ENCODE measurements at places on chromosomes 5 and 9.

- peak overlapping the region; percentile 18 for H3K4me3 ChIP-seq
- H3K36me3 ChIP-seq, result no peaks in the 10 kb centered on the region
- DNase-seq, result no peak
These were observed 717.9 kb upstream of the WWC1 start for GRCh38 chr5:167573370-167574127.

DNA sequence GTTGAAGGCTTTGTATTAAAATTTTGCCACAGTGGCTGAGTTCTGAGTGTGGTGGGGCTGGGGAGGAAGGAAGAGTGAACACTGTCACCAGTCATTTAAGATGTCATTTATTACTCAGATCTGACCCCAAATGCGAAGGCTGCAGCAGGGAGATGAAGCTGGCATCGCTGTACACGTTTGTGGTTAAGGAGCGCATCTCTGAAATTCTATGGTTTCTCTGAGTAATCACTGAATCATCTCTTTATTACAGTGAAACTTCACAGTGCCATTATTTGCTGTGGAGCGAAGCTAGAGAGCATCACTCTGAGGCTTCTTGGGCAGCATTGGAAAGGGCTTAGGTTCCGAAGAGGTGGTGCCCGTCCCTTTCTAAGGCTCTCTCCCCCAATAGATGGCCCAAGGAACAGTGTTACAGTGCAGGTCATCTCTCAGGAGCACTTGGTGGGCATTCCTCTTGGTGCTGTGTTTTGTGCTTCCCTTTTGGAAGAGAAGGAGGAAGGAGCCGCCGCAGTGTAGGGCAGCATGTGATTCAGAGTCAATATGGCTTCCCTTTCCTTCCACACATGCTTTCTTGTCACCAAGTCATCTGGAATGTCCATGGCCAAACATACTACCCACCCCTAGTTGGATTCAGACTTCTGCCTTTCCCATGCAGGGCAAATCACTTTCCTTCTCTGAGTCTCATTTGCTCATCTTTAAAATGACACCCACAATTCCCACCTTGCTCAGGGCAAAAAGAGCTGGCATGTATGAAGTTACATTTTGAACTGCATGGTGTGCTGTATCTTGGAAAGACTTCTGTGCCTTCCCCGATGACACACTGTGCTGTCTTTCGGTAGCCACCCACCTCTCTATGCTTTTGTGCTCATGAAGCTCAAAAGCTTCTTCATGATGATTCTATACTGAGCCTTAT, 9.3 kb upstream of the TEX48 start:
- DNase-seq, result peak; percentile 77
- peaks cover 96% of the 10 kb centered on the region for H3K4me1 ChIP-seq
- H3K27me3 ChIP-seq, result no peaks in the 10 kb centered on the region
- H3K36me3 ChIP-seq, result peaks cover 27% of the 10 kb centered on the region
- peak overlapping the region; percentile 99 for H3K27ac ChIP-seq

DNA sequence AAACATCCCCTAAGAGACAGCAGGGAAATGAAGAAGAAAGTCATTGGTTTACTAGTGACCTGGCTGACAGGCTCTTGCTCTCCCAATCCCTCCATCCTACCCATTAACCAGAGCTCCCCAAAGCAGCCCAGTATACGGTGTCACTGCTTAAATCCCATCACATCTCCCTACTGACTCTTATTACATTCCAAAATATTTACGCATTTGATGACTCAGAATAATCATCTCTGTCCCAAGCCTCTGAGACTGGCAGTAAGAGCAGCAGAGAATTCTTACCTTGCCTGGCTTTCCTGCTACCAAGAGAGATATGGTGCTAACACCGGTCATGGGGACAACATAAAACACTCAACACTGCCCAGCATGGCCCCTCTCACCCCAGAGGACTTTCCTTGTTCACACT, 20.2 kb upstream of the WHRN start:
- H3K4me3 ChIP-seq, result no peak overlapping the region
- peaks cover 22% of the 10 kb centered on the region for H3K27me3 ChIP-seq
- H3K4me1 ChIP-seq, result no peaks in the 10 kb centered on the region
- no peak for DNase-seq
- no peaks in the 10 kb centered on the region for H3K36me3 ChIP-seq

GRCh38 chr5:88390481-88390880, 121.8 kb upstream of the TMEM161B start:
- no peak for DNase-seq
- H3K36me3 ChIP-seq, result no peaks in the 10 kb centered on the region
- H3K4me1 ChIP-seq, result no peaks in the 10 kb centered on the region
- H3K27me3 ChIP-seq, result peaks cover 39% of the 10 kb centered on the region

DNA sequence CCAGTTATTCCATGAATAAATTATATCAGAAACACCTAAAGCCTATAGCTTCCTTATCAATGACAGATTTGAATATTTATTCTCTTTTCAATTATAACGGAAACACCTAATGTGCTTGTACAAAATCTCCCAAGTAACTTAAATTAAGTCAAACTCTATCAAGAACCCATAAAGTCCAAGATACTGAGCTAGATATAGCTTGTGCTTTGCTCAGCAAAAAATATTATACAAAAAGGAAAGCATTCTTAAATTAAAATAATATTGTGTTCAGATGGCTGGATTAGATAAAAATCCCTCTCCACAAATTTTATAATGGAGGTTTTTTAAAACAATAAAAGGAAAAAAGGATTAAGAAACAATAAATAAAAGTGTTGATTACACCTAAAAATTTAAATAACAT, 23.7 kb downstream of the NADK2 start:
- no peak overlapping the region for H3K27ac ChIP-seq
- DNase-seq, result no peak
- H3K27me3 ChIP-seq, result no peaks in the 10 kb centered on the region
- H3K4me3 ChIP-seq, result no peak overlapping the region

- no peaks in the 10 kb centered on the region for H3K4me1 ChIP-seq
- peaks cover 21% of the 10 kb centered on the region for H3K27me3 ChIP-seq
- H3K27ac ChIP-seq, result no peak overlapping the region
- DNase-seq, result no peak
- H3K36me3 ChIP-seq, result no peaks in the 10 kb centered on the region
These were observed 46.0 kb downstream of the ENTREP1 start for GRCh38 chr9:69371001-69371400.

DNA sequence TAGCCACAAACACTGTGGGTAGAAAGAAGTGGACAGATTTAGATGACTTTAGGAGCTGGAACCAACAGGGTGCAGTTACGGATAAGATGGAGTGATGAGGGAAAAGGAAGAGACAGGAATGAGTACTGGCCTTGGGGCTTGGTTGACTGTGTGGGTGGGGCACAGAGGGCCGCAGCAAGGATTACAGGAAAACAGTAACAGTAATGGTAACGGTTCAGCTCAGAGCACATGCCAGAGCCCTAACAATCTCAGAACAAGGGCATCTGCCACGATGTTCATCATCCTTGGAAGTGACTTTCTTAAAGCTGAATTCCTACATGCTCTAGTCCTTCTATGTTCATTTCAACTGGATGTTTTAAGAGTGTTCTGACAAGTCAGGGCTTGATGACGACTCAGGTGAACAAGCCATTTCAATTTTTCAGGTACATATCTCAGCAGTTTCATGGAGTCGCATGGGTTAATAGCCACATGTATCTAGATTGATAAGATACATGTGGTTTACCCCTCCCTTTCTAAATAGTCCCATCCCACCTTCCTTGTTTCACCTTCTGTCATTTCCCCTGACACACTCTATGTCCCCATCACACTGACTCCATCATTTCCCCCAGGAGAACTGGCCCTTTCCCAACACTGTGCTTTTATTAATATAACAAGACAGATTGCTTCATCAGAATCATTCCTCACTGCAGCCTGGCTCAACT, 65.0 kb downstream of the CEMIP2 start:
- no peaks in the 10 kb centered on the region for H3K27me3 ChIP-seq
- H3K36me3 ChIP-seq, result peaks cover 92% of the 10 kb centered on the region
- peak overlapping the region; percentile 66 for H3K27ac ChIP-seq
- H3K4me3 ChIP-seq, result no peak overlapping the region
- peaks cover 15% of the 10 kb centered on the region for H3K4me1 ChIP-seq
- DNase-seq, result no peak

DNA sequence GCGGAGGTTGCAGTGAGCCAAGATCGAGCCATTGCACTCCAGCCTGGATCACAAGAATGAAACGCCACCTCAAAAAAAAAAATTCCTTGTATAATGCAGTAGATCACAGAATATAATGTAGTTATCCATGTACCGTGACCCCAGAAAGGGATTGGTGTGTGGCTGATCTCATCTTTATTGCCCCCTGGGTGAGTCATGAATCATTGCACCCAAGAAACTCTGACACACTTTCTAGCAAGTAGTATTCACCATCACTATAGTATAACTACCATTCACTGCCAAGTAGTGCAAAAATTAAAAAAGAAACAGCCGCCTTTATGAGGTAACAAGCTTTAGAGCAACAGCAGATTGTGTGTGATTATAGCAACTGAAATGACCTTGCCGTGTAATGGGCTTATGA, 23.7 kb upstream of the ANKH start:
- no peak for DNase-seq
- H3K4me1 ChIP-seq, result no peaks in the 10 kb centered on the region
- H3K36me3 ChIP-seq, result no peaks in the 10 kb centered on the region
- H3K4me3 ChIP-seq, result no peak overlapping the region
- H3K27me3 ChIP-seq, result no peaks in the 10 kb centered on the region
- H3K27ac ChIP-seq, result no peak overlapping the region

DNA sequence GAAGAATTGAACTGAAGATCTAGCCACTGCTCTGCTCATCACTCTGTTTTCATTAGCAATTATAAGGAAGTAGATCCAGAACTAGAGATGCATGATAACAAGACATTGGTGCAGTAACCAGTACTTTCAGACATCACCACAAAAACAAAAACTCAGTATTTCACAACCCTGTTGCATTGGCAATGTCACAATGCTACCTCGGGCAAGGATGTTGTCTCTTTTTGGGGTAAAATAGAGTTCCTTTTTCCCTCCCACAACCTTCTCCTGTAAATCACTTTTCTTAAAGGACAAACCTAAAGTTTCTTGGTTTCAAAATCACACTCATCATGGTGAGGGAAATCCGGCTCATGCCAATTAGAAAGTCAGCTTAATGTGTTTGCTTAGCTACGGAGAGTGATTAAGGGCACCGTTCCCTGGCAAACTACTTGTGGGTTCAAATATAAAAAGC, 420.1 kb upstream of the MEF2C start:
- no peaks in the 10 kb centered on the region for H3K27me3 ChIP-seq
- H3K27ac ChIP-seq, result no peak overlapping the region
- H3K36me3 ChIP-seq, result no peaks in the 10 kb centered on the region

DNA sequence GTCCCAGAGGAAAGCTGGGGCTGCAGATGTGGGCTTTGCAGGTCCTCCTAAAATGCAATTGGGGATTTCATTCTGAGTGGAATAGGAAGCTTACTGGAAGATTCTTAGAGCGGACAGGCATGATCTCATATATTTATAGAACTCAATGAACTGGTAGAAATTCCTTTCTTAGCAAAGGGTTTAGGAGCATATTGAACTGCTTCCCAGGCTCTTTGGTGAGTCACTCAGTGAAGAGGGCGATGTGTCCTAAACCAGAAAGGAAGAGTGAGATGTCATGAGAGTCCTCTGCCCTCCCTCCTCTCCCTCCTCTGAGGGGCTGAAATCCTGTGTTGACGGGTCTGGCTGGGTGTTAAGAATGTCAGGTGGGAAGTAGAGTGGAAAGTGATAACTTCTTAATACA, 26.3 kb upstream of the SEMA6A start:
- H3K36me3 ChIP-seq, result no peaks in the 10 kb centered on the region
- peaks cover 3% of the 10 kb centered on the region for H3K27me3 ChIP-seq
- H3K27ac ChIP-seq, result no peak overlapping the region
- DNase-seq, result no peak
- no peaks in the 10 kb centered on the region for H3K4me1 ChIP-seq

DNA sequence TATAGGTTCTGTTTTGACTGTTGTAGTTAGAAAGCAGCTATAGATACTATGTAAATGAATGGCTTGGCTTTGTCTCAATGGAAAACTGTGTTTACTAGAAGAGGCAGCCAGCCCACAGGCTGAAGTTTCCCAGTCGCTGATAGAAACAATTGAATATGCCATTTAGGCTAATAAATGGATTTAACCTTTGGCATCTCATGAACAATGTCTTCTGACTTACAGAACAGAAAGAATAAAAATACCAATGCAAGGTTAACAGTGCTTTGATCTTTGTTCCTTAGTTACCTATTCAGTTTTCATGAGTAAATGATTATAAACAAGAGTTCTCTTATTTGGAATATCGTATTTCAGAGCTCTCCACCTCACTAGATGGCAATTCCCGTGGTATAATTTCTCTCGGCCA, 120.6 kb downstream of the PAM start:
- no peaks in the 10 kb centered on the region for H3K4me1 ChIP-seq
- H3K4me3 ChIP-seq, result no peak overlapping the region
- H3K36me3 ChIP-seq, result peaks cover 48% of the 10 kb centered on the region
- no peaks in the 10 kb centered on the region for H3K27me3 ChIP-seq
- H3K27ac ChIP-seq, result no peak overlapping the region

GRCh38 chr9:128987805-128988204, 40.3 kb downstream of the NUP188 start:
- H3K4me1 ChIP-seq, result no peaks in the 10 kb centered on the region
- H3K27ac ChIP-seq, result no peak overlapping the region
- no peak for DNase-seq
- H3K27me3 ChIP-seq, result no peaks in the 10 kb centered on the region

GRCh38 chr9:16627967-16628366, 242.5 kb downstream of the BNC2 start:
- DNase-seq, result no peak
- H3K27ac ChIP-seq, result no peak overlapping the region
- H3K27me3 ChIP-seq, result no peaks in the 10 kb centered on the region
- H3K4me3 ChIP-seq, result no peak overlapping the region
- no peaks in the 10 kb centered on the region for H3K36me3 ChIP-seq
- H3K4me1 ChIP-seq, result no peaks in the 10 kb centered on the region

- H3K27me3 ChIP-seq, result no peaks in the 10 kb centered on the region
- no peaks in the 10 kb centered on the region for H3K4me1 ChIP-seq
- H3K27ac ChIP-seq, result no peak overlapping the region
- no peak overlapping the region for H3K4me3 ChIP-seq
These were observed 397.5 kb downstream of the PRELID2 start for GRCh38 chr5:145437627-145438026.

DNA sequence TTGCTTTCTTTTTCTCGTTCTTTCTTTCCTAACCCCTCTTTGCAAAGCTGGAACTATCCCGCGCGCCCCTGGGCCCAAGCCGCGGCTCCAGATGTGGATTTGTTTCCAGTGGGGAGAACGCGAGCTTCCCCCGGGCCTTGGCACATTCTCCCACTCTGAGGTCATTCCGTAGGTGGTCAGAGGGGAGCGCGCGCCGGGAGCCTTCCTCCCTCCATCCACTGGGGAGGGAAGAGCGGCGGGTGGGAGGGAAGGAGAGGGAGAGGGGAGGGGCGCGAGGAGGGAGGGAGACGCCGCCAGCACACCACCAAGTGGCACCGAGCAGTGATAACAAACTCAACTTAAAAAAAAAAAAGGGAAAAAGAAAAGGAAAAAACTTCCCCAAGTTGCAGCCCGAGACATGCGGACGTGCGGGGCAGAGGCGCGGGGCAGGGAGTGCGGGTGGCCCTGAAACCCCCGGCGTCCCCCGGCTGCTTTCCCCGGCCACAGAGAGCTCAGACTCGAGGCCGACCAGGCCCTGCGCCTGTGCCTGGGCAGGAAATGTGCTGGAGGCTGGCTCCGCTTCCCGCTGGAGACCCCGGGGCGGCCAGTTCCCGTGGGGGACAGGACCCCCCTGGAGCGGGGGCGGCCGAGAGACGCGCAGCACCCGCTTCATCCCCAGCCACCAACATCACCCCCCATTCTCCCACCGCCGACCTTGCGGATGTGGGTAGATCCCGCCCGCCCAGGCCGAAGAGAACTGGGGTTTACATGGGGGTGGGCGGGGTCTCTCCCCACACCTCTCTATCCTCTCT, 3.1 kb downstream of the IER5L start:
- H3K4me3 ChIP-seq, result peak overlapping the region; percentile 78
- H3K27ac ChIP-seq, result peak overlapping the region; percentile 75
- H3K36me3 ChIP-seq, result no peaks in the 10 kb centered on the region

Data from activated T-cell treated with anti-CD3 and anti-CD28 coated beads, Interleukin-2, amount 50 U/mL, for 24 hours (primary cell).